ENCODE measurements at places on chromosomes 13 and 19.

GRCh38 chr13:49113526-49114286 lies 106.4 kb upstream of the MLNR start:
- no peak for DNase-seq

DNA sequence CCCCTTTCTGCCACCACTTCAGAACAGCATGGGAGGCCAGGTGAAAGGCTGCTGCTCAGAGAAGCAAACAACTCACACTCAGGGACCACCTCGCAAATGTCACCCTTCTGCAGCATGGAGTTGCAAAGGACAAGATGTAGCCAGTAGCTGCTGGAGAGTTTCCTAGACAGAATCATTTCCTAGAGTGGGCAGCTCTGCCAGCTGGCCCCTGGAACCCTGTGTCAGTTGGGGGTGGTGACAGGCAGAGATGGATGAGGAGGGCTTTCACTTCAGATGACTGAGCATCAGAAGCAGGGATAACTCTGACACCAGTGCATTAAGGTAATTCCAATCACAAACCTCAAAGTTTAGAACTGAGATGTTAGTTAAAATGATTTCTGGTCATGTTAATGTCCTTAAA lies 34.4 kb upstream of the EPHX3 start:
- no peak for DNase-seq

- no peak for DNase-seq
Measured at GRCh38 chr13:101979825-101980224, 422.0 kb downstream of the FGF14 start.

DNA sequence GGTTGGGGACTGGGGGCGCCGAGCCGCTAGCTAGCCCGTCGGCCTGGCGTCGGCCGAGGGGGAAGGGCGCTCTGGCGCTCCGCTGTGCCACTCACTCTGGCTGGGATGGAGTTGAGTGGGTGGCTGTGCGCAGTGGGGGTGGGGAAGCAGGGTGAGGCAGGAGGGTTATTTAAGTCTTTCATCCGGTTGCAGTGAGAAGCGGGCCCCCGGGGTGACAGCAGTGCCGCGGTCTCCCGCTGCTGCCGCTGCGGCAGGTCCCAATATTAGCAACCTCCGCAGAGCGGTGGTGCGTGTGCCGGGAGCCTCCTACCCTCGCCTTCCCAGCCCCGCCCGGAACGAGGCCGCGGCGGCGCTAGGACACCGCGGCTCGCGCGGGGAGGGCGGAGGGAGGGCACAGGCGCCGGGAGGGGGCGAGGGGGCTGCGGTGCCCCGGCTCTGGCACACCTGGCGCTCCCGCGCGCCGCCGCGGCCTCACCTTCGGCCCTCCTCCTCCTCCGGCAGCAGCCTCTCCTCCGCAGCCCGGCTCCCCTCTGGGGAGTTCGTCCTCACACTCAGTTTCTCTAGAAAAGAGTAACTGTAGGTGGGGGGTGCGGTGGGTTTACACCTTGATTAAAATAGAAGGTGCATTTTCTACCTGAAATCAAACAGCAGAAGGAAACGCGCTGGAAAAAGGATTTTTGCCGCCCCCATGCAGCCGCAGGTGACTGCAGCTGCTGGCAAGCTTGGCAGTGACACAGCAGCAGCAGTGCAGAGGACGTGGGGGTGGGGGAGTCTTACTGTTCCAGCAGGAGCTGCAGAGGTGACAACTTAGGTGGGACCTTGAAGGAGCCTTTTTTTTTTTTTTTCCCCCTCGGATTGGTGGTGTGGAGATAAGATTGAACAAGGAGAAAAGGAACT lies 4.5 kb downstream of the FGF9 start:
- DNase-seq: no peak

DNA sequence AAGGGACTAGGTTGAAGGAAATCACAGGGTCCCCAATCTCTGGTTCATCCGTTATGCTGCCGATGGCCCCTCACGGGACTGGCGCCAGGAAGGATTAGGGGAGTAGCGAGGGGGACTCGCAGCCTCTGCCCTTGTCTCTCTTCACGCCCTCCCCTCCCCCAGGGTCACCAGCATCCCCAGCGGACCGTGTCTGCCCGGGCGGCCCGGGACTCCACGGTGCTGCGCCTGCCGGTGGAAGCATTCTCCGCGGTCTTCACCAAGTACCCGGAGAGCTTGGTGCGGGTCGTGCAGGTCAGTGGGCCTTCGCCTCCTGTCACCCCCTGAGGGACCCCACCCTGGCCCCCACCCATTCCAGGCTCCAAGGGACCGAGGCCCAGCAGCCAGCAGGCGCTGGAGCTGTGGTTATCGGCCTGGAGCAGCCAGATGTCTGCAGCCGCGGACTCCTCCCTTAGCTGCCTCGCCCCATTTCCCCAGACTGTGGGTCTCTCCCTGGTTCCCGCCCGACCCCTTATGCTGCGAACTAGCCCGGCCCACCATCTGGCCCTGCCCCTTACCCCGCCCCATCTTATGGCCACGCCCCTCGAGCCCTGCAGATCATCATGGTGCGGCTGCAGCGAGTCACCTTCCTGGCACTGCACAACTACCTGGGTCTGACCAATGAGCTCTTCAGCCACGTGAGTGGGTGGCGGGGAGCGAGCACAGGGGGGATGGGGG lies 5.4 kb downstream of the PNPLA6 start:
- no peak for DNase-seq

Measured in pons (tissue), 1 donor.